Neural crest cell (in vitro differentiated cells): ENCODE measurements at places on chromosomes 5 and 9. TPM values are rescaled to one million over a fixed set of nuclear protein-coding genes. Genes with fewer than 3 reads are reported as not detected.

Gene LCN15
- total RNA-seq: not detected in 2 replicates

Gene MSX2
- 0.89 and 1.1 TPM in 2 replicates for total RNA-seq

Gene HRH2
- 1.5 and 1.7 TPM in 2 replicates for total RNA-seq

Gene PHF24
- total RNA-seq: 0.63 and 1.2 TPM in 2 replicates

Gene ANXA2R
- 1.0 and 1.2 TPM in 2 replicates for total RNA-seq

Gene PRSS3
- total RNA-seq: not detected in 2 replicates

Gene RGS7BP
- 0.39 and 0.56 TPM in 2 replicates for total RNA-seq

Gene CYLC2
- total RNA-seq: not detected in 2 replicates
